ENCODE measurements at places on chromosomes 3 and 15. TPM values are rescaled to one million over a fixed set of nuclear protein-coding genes. Genes with fewer than 3 reads are reported as not detected.

- no peaks in the 10 kb centered on the region for H3K36me3 ChIP-seq
- no peak overlapping the region for H3K27ac ChIP-seq
- H3K27me3 ChIP-seq, result peaks cover 56% of the 10 kb centered on the region
These were observed 42.5 kb downstream of the MUC20 start for GRCh38 chr3:195763076-195763830.

COL8A1 gene
- not detected for total RNA-seq

- no peak for DNase-seq
- peaks cover 34% of the 10 kb centered on the region for H3K27me3 ChIP-seq
These were observed 60.1 kb upstream of the PCSK6 start for GRCh38 chr15:101549647-101550046.

DNA sequence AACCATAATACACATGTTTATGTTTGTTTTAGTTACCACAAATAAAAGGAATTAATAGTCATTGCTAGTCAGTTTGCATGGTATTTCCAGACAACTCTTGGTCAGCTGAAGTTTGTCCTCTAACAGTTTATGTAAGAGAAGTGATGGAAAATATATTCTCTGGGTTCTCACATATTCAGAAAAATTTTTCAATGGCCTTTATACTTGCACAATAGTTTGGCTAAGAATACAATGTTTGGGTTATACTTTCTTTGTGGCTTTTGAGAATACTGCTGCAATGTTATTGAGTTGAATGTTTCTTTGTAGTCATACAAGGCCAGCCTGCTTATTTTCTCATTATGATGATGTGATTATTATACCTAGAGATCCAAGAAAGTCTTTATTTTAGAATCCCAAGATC lies 133.9 kb downstream of the RAP2B start:
- DNase-seq, result no peak
- no peak overlapping the region for H3K27ac ChIP-seq
- no peaks in the 10 kb centered on the region for H3K36me3 ChIP-seq
- H3K27me3 ChIP-seq, result no peaks in the 10 kb centered on the region

GRCh38 chr15:90336705-90337141 lies 15.4 kb upstream of the ZNF774 start:
- no peak overlapping the region for H3K27ac ChIP-seq
- H3K27me3 ChIP-seq, result no peaks in the 10 kb centered on the region
- no peak overlapping the region for H3K4me3 ChIP-seq
- H3K36me3 ChIP-seq, result no peaks in the 10 kb centered on the region

IDH3A gene
- total RNA-seq, result 150 TPM

- H3K27me3 ChIP-seq, result peaks cover 20% of the 10 kb centered on the region
- H3K4me1 ChIP-seq, result peaks cover 2% of the 10 kb centered on the region
- H3K36me3 ChIP-seq, result no peaks in the 10 kb centered on the region
- no peak for DNase-seq
- H3K4me3 ChIP-seq, result no peak overlapping the region
These were observed 287.7 kb downstream of the RORA start for GRCh38 chr15:60941448-60941847.

DNA sequence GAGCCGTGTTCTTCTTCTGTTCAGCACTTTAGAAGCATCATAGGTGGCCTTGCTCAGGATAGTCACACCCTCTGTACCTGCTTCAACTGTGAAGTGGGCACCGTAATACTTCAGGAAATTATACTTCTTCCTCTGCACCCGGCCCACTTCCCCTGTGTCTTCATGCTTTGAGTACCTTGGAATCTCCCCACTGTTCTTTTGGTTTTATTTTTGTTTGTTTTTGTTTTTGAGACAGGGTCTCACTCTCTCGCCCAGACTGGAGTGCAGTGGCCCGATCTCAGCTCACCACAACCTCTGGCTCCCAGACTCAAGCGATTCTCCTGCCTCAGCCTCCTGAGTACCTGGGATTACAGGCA lies 1.7 kb downstream of the P2RY14 start:
- H3K27ac ChIP-seq, result peak overlapping the region; percentile 91
- H3K4me3 ChIP-seq, result peak overlapping the region; percentile 79
- H3K36me3 ChIP-seq, result peaks cover 7% of the 10 kb centered on the region
- no peaks in the 10 kb centered on the region for H3K27me3 ChIP-seq

DNA sequence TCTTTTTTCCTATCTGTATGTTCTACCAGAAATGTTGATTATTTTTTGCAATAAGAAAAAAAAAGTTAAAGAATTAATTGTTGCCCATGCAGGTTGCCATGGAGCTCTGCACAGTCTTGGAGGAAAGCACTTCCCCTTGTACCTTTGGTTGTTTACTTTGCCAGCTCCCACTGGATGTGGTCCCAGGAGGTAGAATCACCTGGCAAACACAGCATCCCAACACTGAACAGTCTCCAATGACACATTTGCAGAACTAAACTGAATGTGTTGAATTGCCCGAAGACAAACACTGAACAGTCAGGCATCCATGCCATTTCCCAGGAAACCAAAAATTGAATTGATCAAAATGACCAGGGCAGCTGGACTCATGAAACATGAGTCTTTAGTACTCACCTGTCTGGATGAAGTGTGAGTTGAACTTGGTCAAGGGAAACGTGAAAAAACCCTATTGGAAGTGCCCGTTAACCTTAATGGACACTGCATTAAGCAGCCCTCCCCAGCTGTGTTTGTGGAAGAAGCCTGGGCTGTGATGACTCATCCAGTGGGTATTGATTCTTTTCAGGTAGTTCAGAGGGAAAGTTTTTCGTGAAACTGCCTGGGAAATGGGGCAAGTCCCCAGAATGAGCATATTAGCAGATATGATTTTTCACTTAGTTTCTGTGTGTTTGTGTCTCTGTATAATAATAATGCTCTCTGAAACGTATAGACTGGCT lies 284.7 kb upstream of the STT3B start:
- peak overlapping the region; percentile 80 for H3K27ac ChIP-seq
- DNase-seq, result peak; percentile 45
- peaks cover 4% of the 10 kb centered on the region for H3K36me3 ChIP-seq
- H3K4me1 ChIP-seq, result peaks cover 53% of the 10 kb centered on the region
- no peaks in the 10 kb centered on the region for H3K27me3 ChIP-seq

ZKSCAN7 gene
- 4.4 TPM for total RNA-seq
